Chondrocyte (in vitro differentiated cells): ENCODE measurements at places on chromosomes 2 and 18. TPM values are rescaled to one million over a fixed set of nuclear protein-coding genes. Genes with fewer than 3 reads are reported as not detected.

DNA sequence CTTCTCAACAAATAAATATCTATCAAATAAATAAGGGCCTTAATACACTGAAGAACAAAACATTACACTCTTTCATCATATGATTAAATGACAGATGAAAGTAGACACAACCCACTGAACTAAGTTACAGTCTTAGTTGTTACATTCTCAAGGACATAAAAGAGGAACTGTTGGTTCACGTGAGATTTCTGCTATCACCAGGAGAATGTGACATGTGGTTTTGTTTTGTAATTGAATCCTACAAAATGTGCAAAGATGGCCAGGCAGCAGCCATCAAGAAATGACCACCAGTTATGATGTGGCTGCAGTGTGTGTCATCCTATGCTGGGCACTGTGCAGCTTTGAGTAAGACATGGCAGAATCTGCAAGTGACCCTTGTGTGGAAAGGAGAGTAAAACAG is 310.6 kb upstream of the PIK3C3 start:
- DNase-seq = no peak

DNA sequence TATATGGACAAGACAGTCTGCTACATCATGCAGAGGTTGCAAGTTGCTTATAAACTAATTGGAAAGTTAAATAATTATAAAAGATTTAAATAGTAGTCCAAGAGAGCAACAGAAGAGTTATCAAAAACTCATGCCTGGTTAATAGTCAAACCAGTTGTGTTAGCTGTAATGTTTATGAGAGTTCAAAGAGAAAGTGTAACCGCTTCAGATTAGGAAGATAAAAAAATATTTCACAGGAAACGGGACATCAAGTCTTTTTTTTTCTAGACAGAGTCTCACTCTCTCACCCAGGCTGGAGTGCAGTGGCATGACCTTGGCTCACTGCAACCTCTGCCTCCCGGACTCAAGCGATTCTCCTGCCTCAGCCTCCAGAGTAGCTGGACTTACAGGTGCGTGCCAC is 34.6 kb upstream of the RNF125 start:
- DNase-seq = no peak

- DNase-seq = no peak
Observed at GRCh38 chr2:118457951-118458350, 369.7 kb downstream of the INSIG2 start.

DNA sequence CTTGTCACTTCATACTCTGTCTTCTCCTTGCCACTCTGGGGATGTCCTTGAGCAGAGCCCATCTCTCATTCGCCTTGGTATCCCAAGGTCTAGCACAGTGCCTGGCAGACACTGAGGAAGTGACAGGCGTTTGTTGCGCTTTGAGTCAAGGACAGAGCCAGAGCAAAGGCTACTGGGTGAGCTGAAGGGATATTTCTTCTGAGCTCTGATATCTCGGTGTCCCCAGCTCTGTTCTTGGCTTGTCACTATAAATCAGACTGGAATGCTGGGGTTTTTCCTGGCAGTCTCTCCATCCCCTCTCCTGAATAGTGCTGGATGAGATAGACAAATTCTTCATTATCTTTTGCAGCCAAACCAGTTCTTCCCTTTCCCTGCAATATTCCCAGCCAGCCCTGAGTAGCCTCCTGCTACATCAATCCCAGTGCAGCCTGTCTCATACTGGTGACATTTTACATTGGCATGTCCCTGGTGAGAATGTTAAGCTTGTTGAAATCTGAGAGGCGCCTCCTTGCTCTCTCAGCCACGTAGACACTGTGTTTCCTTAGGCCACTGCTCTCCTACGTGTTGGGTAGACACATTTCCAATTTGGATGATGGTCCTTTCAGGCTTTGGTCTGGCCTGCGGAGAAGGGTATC is 61.7 kb downstream of the CTIF start:
- no peak for DNase-seq

- DNase-seq = no peak
Observed at GRCh38 chr2:156004459-156004858, 328.1 kb downstream of the NR4A2 start.

GRCh38 chr2:159735648-159736047 is 23.3 kb downstream of the MARCHF7 start:
- no peak for DNase-seq

DNA sequence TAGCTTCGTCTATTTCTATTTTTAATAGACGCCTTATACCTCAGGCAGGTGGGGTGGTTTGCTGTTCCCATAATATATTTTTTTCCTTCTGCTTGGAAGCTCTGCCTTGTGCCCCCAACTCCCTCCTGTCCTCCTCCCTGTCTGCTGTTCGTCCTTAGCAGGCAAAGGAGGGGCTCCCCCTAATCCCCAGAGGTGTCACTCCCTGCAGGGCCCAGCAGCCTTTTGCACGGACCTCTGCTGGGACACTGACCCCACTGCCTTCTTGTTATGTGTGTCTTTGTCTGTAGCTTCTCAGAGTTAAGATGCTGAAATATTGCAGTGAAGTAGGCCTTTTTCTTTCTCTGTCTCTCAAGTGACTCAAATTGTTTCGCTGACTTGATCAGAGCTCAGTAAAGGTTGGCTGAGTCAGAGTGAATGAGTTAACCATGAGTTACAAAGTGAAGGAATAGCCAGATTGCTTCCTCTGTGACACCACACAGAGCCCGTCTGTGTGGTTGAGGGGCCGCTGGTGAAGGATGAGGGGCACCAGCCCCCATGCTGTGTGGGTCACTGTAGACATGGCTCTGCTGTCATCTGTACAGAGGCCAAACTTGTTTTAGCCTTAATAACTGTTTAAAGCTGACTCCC is 47.7 kb downstream of the PRKCE start:
- no peak for DNase-seq

GRCh38 chr18:70464343-70465114 is 175.7 kb downstream of the SOCS6 start:
- DNase-seq = no peak

The TRABD2A gene
- 0.37 to 1.2 TPM (median 0.82 TPM) in 3 replicates for total RNA-seq
